NCI-H526 (cell line): ENCODE measurements at places on chromosomes 7 and 10.
A peak's percentile ranks its signal among the peaks of the same experiment; 100 is the strongest.

GRCh38 chr10:32379318-32379949 is 32.5 kb upstream of the EPC1 start:
- DNase-seq: peak; percentile 72

DNA sequence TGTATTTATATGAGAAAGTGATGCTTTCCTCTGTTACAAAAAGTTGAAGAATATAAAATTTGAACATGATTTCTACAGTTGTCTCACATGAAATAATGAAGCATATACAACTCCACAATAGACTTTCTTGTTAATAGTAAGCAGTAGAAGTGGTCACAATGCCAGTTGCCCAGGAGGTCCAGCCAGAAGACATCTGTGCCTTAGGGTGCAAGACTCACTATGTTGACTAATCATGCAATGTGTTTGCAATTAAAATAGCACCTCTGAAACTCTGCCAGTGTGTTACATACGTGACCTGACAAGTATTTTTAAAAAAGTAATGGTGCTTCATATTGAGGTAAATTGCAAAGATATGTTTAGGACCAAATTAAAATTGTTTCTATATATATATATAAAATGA is 547.2 kb downstream of the ETV1 start:
- DNase-seq: no peak

- no peak for DNase-seq
These were observed 24.9 kb downstream of the STRA8 start for GRCh38 chr7:135258585-135258984.

- DNase-seq: no peak
These were observed 45.5 kb upstream of the RHOBTB1 start for GRCh38 chr10:60989400-60989876.

- no peak for DNase-seq
These were observed 76.1 kb downstream of the BICC1 start for GRCh38 chr10:58588673-58589265.

- no peak for DNase-seq
These were observed 129.6 kb downstream of the PRPF18 start for GRCh38 chr10:13716081-13717071.
